NCI-H2081 treated with DMSO at 0.1 percent for 48 hours (cell line): ENCODE measurements at places on chromosomes 3 and 15.

- DNase-seq, result no peak
These were observed 131.3 kb upstream of the PRR20G start for GRCh38 chr3:127419182-127419581.

DNA sequence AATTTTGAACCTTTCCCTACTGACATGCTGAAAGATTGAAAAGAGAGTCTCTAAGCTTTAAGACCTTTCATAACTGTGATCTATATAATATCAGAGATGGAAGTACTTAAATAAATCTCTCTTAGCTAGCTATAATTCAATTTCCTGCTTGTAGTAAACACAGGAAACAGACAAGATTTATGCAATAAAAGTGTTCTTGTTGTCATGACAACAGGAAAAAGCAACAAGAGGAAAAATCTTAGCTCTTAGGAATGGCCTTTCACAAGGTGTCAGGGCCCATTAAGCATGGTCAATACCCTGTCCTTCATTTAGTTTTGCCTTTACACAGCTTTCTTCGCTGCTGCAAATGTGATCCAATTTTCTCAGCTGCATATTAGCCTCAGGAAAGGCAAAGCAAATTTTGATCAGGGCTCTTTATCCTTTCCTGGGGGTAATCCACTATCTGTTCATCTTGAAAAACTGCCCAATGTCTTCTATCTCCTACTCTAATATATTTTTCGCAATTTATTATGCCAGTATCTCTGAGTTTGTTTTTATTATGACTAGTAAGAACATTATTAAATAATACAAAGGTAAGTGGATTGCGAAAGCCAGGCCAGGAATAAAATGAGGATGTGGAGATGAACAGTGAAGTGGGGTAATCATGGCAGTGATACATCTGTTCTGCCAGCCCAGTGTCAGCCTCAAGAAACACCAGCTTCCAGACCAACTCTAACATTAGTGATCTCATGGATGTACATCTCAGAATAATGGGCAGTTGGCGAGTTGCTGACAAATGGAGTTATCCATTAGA is 28.7 kb downstream of the SIDT1 start:
- no peak for DNase-seq

DNA sequence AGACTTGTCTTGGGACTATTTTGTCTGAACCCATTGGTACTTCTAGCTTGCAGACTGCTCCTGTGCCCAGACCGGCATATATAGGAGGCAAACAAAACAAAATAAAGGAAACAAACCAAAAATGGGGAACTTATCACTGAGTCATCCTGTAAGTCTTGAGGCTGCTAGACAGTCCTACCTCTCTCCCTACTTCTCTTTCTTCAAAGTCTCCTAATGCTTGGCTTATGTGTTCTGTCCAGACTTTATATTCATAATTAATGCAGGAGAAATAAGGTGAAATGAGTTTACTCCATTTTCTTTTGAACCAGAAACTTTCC is 266.2 kb downstream of the ZNF385D start:
- DNase-seq, result no peak

GRCh38 chr3:184117636-184118035 is 17.5 kb upstream of the EIF2B5 start:
- no peak for DNase-seq

DNA sequence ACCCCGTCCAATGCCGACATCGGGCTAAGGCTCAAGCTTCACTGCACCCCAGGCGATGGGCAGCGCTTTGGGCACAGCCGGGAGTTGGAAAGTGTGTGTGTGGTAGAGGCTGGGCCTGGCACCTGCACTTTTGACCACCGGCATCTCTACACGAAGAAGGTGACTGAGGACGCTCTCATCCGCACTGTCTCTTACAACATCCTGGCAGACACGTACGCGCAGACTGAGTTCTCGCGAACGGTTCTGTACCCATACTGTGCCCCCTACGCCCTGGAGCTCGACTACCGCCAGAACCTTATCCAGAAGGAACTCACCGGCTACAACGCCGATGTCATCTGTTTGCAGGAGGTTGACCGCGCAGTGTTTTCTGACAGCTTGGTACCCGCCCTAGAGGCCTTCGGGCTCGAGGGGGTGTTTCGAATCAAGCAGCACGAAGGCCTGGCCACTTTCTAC is 1.0 kb downstream of the PDE12 start:
- no peak for DNase-seq

DNA sequence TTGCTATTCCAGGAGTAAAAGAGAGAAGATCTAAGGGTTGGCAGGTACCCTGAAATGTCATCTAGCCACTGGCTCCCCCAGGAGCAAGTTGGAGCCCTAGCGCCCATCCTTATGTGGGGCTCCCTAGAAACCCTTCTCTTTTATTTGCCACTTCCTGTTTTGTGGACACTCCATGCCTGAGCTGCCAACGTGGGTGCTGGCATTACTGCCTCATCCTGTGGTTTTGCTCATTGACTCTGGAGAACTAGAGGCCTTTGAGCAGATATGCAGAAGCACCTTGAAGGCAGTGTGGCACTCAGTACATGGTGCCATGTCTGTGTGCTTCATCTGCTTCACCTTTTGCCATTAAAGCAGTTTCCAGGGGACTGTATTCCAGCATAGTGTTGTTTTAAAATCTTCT is 8.1 kb downstream of the EDEM1 start:
- DNase-seq, result no peak

DNA sequence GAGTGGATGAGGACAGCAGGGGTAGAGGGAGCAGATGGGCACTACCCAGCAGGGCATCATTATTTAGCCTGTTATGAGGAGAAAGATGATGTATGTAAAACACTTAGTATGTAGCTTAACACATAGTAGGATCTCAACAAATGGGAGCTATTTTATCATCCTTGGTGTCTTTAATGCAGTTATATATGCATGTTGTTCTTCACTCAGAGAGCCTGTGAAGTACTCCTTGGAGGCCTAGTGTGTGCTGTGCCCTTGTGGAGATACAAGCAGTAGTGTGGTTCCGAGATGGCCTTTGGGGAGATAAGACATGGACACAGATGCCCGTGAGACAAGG is 124.2 kb downstream of the LIPC start:
- DNase-seq, result no peak
